GM12865 (cell line): ENCODE measurements at places on chromosomes 6 and 20.

DNA sequence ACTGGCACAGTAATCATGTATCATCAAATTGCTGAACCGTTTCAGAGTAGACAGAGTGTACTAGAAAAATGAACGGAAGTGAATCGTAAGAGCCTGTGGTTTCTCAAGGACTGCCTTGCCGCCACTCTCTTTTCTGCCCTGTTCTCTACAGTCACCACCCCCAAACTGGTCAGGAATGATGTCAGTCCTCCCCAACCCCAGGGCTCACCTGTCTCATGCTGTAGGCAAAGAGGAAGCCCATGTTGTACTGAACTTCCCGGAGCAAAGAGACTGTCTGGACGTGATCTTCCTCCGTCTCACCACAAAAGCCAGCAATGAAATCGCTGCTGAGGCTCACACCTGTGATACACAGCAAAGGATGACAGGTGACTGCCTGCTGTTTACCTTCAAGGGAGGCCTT, 31.0 kb downstream of the CDK5RAP1 start:
- DNase-seq: no peak

- no peak for DNase-seq
Measured at GRCh38 chr6:72579865-72580264, 42.0 kb upstream of the KCNQ5 start.

DNA sequence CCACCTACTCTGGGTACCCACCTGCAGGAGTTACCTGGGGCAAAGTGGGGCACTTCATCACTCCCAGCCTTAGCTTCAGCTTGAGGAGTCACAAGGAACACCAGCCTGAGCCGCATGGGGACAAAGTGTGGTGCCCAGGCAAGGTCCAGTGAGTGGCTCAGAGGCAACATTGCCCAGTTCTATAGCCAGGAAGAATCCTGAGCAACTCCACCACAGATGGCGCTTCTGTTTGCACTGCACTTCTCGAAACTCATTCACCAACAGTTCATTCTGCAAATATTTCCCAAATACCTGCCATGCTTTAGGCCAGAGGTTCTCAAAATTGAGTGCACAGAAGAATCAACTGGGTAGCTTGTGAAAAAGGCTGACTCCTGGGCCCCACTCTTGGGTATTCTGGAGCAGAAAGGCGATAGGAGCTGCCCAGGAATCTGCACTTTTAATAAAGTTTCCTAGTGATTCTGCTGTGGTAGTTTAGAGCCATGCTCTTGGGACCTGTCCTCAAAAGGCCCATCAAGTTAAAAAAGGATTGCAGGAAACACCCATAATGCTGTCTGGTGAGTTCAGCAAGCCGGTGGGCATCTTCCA, 83.1 kb downstream of the VEGFA start:
- no peak for DNase-seq

DNA sequence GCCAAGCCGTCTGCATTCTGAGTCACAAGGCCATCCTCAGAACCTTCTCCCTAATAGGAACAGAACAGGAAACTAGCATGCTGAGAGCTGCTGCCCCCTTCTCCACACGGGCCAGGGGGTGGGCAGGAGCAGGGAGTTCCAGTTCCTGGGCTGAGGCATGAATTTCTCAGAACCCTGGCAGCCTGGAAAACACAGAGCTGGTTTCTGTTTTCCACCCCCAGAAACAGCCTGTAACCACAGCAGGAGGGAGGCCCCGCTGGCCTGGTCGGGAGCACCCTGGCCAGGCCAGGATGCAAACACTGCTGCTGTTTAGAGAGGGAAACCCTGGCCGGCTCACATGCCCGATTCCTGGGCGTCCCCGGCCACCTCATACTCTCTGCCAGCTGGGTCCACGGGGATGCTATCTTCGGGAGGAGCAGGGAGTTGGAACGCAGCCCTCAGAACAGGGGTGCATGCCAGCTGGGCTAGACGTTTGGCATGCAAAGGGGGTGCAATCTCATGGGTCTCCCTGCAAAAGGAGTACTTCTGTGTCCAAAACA, 130.1 kb downstream of the NFATC2 start:
- DNase-seq: no peak

DNA sequence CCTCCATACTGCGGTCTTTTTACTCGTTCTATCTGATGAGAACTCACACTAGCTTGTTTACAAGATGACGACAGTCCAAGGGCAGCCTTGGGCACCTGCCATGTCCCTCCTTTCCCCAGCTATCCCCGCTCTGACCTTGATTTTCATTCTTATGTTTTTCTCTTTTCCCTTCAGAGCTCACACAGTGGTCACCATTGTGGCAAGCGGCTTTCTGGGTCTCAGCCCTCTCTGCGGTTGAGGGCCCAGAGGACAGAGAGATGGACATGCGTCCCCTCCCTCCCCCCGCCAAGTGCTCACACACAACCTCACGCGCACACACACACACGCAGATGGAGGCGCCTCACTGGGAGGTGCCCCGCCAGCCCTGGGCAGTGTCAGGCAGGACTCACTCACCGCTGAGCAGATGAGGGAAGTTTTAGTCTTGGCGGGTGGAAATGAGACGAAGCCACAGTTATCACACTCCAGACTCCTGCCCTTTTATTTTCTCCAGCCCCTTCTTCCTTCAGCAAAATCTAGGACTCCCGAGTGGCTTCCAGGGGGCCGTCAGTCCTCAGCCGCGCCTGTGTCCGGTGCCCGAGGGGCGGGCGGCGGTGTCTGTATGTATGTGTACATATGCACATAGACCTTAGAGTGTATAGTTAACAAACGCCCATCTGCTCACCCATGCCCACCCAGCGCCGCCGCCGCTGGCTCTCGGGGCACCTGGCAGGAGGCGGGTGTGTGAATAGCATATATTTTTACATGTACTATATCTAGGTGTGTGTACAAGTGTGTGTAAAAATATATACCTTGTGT, 13.8 kb upstream of the MYL9 start:
- no peak for DNase-seq

DNA sequence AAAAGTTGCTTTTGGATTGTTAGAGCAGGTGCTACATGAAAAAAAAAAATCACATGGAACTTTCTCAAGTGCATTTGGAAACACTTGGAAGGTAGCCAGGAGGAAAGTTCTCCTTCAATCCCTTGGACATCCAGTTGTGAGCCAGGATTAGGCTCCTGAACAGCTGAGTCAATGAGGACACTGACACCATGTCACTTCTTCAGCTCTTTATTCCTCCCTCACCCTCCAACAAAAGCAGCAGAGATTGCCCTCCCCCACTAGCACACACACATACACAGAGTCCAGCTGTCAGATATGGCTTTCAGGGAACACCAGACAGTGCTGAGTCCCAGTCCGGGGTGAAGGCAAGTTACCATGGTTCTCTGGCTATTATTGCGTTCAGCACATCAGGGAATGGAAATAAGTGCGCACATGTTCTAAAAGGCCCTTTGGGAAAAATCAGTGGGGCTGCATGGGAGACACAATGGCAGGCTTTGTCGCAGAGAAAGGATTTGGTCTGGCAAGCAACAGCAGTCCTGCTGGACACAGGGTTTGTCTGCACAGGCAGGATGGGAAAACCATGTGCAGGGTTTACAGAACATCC, 124.7 kb upstream of the MARCKS start:
- DNase-seq: no peak

DNA sequence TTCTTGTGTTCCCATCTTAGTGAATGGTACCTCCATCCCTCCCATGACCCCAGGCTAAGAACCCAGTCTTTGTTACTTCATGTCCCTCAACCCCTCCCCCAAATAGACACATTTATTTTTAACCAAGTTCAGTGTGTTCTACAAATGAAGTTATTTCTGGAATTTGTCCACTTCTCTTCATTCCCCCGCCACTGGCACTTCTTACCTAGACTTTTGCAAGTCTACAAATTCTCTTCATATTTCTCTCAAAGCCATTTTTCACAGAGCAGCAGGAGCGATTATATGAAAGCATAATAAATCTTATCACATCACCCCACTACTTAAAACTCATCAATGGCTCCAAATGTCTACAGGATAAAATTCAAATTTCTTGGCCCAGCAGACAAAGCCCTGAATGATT, 131.4 kb downstream of the BTBD9 start:
- no peak for DNase-seq

GRCh38 chr6:106972500-106972899, 2.0 kb downstream of the CD24 start:
- DNase-seq: no peak
